T-helper 1 cell (primary cell): ENCODE measurements at places on chromosomes 7 and 10.

GRCh38 chr7:91239171-91239604, 25.0 kb upstream of the FZD1 start:
- no peak for DNase-seq

DNA sequence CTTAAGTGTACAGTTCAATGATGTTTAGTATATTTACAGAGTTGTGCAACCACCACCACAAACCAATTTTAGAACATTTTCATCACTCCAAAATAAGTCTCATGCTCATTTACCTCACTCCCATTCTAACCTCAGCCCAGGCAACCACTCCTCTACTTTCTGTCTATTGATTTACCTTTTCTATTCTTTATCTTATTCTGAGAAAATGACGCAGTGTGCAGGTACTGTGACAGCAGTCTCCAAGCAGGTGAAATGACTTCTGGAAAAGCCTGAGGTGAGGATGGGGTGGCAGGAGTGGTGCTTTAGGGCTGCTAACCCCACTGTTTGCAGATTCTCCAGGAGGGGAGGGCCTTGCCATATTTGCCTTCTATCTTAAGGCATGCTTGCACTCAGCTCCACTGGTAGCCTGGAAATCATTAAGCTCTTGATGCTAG, 39.5 kb downstream of the GARS1 start:
- no peak for DNase-seq

GRCh38 chr7:36283711-36284130, 105.9 kb upstream of the ANLN start:
- no peak for DNase-seq

DNA sequence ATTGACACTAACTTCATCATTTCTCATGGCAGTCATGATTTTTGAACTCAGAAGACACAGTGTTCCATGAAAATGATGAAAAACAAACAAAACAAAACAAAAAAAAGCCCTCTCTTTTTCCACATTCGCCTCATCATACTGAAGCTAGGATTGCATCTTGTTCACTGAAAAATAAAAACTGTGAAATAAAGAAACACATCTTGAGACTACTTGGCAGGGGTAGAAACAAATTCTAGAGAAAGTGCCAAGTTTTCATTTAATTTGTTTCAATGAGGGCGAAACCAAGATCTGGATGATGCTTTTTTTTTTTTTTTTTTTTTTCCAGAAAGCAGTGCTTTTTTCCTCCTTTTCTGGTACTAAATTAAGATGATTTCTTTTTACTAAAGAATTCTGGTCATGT, 350.4 kb upstream of the ETV1 start:
- DNase-seq: no peak

- no peak for DNase-seq
Observed at GRCh38 chr10:101400585-101400984, 46.6 kb downstream of the BTRC start.

- DNase-seq: no peak
Observed at GRCh38 chr10:127802531-127803095, 65.6 kb downstream of the FOXI2 start.

DNA sequence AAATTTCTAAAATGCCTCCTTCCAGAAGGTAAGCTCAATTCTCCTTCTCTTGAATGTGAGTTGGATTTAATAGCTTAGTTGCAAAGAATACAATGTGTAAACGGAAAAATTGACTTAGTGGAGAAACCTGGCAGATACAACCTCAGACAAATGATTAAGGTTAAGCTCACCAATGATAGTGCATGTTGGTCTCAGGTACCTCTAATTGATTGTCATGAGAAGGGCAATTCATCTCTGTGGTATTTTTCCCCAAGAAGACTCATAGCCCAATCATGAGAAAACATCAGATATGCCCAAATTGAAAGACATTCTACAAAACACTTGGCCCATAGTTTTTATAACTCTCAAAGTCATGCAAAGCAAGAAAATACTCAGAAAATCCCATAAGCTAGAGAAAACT, 36.2 kb upstream of the TMEM106B start:
- no peak for DNase-seq

DNA sequence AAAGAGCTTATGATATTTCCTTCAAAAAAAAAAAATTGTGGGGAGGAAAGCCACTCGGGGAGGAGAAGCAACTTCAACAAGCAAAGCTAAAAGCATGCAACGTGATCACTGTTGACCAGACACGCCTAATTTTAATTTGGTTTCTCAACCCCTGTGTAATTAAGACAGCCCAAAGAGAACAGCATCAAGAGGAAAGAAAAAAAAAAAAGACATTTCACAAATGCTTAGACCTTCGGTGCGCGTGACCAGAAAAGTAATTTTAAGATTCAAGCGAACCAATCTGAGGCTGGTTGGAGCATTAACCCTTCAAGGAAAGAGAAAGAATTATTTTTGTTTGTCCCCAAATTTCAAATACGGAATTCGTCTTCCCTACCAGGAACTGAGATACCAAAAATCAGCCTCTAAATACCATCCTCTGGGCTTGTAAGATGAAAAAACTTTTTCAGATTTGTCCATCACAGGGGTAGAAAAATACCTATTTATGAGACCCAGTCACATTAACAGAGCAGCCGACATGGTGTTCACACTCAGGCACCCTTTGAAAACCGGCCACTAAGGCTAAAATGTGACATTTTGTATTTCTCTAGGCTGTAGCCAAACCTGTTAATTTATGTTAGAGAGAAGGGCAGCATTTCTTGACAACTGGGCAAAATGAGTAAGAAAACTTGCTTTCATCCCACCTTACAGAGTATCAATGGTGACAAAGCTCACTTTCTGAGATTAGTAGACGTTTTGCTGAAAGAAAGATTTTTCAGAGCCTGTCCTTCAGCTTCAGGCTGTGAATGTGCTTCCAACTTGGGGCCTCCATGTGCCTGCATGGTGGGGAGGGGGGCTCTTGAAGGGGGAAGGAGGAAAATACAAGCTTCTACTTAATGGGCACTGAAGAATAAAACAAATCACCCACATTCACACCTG, 179.9 kb upstream of the KLF14 start:
- no peak for DNase-seq

GRCh38 chr10:16742165-16742960, 74.9 kb downstream of the RSU1 start:
- no peak for DNase-seq

GRCh38 chr7:135575296-135575695, 17.6 kb downstream of the NUP205 start:
- no peak for DNase-seq

- no peak for DNase-seq
Observed at GRCh38 chr7:135709508-135709907, 18.5 kb downstream of the SLC13A4 start.

GRCh38 chr7:92034116-92034515, 93.5 kb downstream of the AKAP9 start:
- no peak for DNase-seq

DNA sequence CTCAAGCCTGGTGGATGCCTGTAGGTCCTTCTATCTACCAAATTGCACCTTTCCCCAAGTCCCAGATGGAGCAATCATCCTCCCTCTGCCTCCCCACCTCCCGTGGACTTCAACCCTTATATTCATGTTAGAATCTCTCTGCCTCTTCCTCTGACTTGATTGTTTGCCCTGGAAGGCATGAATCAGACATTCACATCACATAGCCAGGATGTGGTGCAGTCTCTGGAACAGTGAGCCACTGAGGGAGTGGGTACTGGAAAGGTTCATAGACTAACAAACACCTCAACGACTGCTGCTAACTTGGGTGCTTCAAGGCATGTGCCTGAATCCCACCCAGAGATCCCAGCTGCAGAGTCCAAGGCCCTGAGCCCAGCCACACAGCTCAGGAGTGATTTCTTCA, 494.0 kb downstream of the TNS3 start:
- DNase-seq: no peak

DNA sequence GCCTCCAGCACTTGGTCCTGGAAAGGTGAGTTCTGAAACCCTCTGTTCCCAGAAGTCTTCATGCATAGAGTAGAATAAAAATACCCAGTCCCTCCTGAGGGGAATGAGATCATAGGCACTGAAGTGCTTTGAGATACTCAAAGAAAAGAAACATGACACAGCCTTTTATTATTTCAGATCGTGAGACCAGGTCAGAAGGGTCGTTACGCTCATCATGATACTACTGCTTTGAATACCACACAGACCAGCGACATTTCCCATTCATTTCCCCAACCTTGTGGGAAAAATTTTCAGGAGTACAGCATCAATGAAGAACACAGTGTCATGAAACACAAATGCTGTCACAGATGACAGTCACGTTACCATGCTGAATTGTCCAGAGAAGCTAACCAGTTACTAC, 15.0 kb downstream of the CLRN3 start:
- DNase-seq: no peak

- peak; percentile 92 for DNase-seq
Observed at GRCh38 chr7:66681491-66682349, 53.0 kb downstream of the KCTD7 start.

GRCh38 chr7:98240961-98241673, 10.9 kb downstream of the TECPR1 start:
- DNase-seq: no peak

DNA sequence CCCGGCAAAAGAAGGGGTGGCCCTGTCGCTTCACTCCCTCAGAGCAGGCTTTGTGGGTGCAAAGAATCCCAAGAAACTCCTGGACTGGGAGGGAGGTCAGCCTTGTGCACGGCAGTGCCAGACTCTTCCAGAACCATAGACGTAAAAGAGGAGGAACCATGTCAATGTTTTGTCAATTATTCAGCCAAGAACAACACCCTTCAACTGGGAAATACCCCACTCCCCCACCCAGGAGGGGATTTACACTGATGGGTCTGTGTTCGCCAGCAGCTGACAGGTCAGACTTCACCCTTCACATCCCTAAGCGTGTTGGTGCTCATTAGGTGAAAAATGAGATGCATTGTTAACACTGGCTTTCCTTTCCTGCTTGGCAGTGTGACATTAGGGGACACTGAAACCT, 116.8 kb upstream of the BMPER start:
- no peak for DNase-seq

- DNase-seq: no peak
Observed at GRCh38 chr10:122446668-122447423, 7.6 kb upstream of the ARMS2 start.

GRCh38 chr10:23186697-23187096, 5.4 kb upstream of the PTF1A start:
- DNase-seq: no peak

GRCh38 chr10:116690356-116691322, 51.7 kb downstream of the HSPA12A start:
- no peak for DNase-seq

- DNase-seq: no peak
Observed at GRCh38 chr7:1810521-1810920, 140.4 kb downstream of the ELFN1 start.

GRCh38 chr7:106072715-106073091, 39.4 kb downstream of the SYPL1 start:
- DNase-seq: no peak

DNA sequence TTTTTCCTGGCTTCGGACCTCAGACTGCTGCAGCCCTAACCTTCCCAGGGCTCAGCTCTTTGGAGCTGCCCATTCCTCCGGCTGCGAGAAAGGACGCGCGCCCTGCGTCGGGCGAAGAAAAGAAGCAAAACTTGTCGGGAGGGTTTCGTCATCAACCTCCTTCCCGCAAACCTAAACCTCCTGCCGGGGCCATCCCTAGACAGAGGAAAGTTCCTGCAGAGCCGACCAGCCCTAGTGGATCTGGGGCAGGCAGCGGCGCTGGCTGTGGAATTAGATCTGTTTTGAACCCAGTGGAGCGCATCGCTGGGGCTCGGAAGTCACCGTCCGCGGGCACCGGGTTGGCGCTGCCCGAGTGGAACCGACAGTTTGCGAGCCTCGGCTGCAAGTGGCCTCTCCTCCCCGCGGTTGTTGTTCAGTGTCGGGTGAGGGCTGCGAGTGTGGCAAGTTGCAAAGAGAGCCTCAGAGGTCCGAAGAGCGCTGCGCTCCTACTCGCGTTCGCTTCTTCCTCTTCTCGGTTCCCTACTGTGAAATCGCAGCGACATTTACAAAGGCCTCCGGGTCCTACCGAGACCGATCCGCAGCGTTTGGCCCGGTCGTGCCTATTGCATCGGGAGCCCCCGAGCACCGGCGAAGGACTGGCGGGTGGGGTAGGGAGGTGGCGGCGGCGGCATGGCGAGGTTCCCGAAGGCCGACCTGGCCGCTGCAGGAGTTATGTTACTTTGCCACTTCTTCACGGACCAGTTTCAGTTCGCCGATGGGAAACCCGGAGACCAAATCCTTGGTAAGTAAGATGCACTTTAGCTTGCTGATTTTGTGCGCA, at the start of gene PLXDC2:
Gene PLXDC2, plus strand, starts transcription at position 22 of the 820 bp plus-strand sequence.
- DNase-seq: no peak

- no peak for DNase-seq
Observed at GRCh38 chr10:71423250-71423649, 26.5 kb downstream of the CDH23 start.

GRCh38 chr10:132708441-132708840, 77.5 kb downstream of the NKX6-2 start:
- DNase-seq: no peak

GRCh38 chr7:158329686-158330085, 257.9 kb downstream of the PTPRN2 start:
- DNase-seq: no peak

DNA sequence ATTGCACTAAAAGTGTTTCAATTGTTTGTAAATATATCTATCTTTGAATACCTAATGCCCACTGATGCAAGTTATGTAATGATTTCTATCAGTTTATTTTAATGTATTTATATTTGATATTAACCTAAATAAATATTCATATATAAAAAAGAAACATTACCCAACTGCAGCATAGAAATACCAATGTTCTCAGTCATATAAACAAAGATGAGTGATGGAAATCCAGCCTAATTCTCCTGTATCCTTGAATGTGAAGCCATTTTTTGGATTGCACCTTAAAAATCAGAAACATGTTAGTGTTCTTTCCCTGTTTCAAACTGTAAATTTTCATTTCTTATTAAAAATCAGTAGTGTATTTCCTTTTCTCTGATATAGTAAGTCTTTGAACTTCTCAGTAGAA, 305.8 kb upstream of the GNAI1 start:
- no peak for DNase-seq

DNA sequence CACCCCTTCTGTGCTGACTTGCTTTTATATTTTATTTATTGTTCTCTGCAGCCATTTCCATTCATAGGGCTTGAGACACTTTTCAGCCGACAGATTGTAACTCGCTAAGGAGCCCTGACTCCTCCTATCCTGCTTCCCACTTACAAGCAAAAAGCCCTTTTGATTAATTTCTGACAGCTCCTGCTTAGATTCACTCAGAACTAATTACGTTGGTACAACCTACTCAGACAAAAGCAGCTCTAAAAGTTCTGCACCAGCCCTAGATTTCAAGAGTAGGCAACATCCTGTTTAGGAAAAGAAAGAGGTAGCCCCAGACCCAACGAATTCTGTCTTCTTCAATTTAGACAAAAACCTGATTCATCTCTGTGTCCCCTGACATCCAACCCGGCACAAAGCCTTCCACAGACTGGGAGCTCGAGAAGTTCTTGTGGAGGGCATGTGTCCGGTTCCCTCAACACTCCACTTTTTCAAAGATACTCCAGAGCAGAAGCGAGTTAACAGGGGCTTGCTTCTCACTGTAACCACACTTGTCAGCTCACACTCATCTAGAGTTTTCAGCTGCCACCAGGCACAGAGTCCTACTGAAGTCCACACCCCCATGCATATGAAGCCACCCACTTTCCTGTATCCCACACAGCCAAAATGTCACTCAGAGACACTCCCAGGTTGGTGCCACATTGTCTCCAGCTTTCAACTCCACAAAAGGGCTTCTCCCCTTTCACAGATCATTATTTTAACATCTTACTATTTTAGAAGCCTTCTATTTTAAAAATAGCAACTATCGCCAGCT, 113.6 kb upstream of the NFE2L3 start:
- DNase-seq: no peak
